ENCODE measurements at places on chromosomes 4 and X.
A peak's percentile ranks its signal among the peaks of the same experiment; 100 is the strongest.

- no peak for DNase-seq
Observed at GRCh38 chr4:33349376-33349775, 2629.2 kb downstream of the PCDH7 start.

DNA sequence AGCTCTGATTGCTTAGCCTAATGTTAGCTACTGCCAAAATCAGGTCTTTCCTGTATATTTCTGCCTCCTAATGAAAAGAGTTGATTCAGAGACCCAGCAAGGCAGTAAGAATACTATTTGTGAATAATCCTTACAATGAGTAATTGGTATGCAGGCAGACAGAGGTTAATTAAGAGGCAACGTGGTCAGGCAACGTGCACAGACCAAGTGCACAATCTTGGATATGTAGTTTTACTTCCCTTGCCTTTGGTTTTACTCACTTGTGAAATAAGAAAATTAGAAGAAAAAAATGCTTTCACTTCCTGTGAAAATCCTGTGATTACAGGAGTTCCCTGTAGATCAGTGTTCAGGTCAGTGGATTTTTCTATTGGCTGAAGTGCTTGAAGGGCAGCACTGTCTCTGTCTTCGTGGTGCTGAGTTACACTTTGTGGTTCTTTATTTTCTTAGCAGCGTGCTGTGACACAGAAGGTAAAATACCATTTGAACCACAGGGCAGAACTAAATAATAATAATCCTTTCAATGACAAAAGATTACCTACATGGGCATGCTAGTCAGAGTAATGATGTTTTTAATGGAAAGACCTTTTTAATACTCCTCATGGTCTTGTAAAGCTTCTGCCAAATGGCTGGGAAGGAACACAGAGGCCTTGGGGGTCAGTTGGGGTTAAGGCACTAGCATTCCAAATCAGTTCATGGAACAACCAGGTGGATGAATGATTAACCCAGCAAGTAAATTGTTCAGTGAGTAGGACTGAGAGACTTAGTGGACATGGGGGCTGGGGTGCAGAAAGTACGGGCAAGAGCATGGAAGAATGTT, 430.9 kb downstream of the MAPK10 start:
- no peak for DNase-seq

- no peak for DNase-seq
Observed at GRCh38 chr4:147247579-147247978, 233.3 kb upstream of the EDNRA start.

DNA sequence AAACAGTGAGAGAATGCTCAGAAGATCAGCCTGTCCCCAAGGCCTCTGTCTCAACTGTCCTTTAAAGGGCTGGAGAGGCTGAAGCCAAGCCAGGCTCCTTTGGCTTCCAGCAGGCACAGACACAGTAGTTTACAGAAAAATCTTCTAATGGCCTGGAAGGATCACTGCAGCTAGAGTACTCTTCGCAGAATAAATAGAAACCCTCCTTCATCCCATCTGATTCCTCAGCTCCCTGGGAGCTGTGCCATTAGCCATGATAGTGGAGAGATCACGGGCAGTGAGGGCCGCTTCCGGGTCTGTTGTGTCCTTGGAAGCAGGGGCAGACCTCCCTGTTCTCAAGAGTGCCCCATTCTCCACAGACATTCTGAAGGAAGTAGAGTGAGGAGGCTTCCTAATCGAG, 63.1 kb downstream of the CCNI start:
- DNase-seq = no peak

GRCh38 chrX:119189595-119189994, 46.5 kb upstream of the PGRMC1 start:
- no peak for DNase-seq

DNA sequence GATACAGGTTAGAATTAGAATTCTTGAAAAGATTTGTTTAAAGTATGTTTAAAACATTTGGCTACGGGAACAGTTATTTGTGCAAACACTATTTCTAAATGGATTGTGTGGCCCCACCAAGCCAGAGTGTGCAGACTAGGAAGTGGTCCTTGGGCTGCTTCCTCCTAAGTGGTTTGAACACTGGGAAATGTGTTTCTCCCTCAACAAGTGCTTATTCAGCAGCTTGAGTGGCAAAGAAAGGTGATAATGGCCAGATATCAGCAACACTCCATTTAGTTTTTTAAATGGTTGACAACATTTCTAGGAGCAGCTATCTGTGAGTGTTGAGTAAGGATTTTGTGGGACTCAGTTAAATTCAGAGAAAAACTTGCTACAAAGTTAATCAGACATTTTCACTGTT, 141.4 kb upstream of the LNX1 start:
- DNase-seq = peak; percentile 72

- no peak for DNase-seq
Observed at GRCh38 chr4:141254326-141254725, 33.6 kb downstream of the ZNF330 start.

- DNase-seq = no peak
Observed at GRCh38 chr4:2793586-2794485, 951 bp downstream of the SH3BP2 start.

- no peak for DNase-seq
Observed at GRCh38 chr4:25779021-25779420, 83.8 kb downstream of the SEL1L3 start.

- no peak for DNase-seq
Observed at GRCh38 chrX:45479835-45480422, 279.3 kb upstream of the DIPK2B start.

DNA sequence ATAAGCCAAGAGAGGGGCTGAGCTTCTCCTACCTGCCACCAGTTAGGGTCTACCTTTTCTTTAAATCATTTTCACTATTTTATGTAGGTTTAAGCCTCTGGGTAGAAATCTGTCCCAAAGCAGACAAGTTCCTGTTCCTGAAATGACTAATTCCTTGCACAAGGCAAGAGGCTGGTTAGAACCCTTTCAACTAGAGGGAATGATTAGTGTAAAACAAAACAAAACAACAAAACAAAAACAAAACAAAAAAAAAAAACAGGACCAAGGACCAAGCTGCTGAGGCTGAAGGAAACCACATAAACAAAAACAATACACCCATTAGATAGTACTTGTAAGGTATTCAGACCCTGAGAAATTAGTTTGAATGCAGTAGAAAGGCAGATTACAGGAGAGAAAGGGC, 62.7 kb downstream of the MAML3 start:
- no peak for DNase-seq

- DNase-seq = peak; percentile 69
Observed at GRCh38 chr4:17511950-17512795, at the start of gene QDPR. Gene QDPR, minus strand, starts transcription at chr4:17512090. Its CDS starts 36 bp downstream, at chr4:17512054.

DNA sequence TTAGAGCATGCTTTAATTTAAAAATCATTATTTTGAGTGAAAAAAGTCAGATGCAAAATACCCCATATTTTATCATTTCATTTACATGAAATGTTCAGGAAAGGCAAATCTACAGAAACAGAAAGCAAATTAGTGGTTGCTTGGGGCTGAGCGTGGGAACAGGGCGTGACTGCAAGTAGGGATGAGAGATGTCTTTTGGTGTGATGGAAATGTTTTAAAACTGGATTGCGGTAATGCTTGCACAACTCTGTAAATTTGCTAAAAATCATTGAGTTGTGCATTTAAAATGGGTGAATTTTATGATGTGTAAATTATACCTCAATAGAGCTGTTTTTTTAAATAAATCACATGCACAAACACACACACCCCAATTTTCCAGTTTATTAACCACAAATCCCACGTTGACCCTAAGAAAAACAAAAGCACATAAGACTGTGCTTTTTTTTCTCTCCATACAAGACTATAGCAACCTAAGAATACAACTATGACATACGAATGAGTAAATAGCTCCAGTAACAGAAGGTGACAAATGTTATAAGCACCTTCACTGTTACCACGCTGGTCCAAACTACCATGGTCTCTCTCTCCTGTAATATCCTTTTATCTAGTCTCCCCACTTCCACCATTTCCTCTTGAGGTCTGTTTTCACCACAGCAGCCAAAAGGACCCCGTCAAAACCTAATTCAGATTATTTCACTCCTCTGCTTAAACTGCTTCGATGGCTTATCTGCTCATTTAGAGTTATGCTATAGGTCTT, 37.2 kb downstream of the FRMD7 start:
- DNase-seq = peak; percentile 15

GRCh38 chr4:168633064-168633463, 136.2 kb downstream of the PALLD start:
- DNase-seq = no peak

DNA sequence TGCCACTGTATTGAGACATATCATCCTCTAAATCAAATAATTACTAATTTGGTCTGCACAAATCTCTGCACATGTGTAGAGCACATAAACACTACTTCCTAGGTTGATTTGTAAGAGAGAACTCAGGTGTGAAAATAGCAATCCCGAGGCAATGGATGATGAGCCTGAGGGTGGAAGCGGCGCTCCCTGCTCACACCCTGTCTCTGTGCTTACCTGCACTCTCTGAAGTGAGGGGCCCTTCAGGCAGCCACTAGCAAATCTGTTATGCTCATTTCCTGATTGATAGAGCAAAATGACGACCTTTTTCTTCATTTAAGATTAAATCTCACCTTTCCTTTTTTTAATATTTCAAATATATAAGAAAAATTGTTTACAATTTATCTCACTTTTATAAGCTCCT, 1995.7 kb upstream of the AGA start:
- DNase-seq = no peak

DNA sequence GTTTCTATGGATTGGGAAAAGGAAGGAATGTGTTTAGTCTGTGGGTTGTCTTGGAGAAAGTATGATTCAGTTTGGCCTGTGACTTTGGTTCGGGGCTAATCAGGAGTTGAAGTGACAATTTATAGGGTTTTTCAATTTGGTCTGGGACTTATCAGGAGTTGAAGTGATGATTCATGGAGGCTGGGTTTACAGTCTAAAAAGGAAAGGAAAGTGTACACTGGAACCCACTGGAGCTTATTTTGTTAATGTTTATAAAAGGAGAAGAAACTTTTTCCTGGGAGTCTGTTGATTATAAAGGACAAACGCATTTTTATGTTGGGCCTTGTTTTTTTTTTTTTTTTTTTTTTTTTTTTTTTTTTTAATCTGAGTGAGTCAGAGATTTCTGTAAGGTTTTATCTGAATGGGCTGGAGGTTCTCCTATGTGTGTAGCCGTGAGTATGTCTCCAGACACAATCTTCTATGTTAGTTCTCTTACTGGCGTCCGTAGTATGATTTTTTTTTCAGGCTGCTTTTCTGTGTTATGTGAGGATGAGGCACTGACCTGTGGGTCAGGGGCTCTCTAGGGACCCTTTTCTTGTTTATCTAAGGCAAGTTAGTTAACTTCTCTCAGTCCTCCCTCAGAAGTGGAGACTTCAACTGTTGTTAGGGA, 33.0 kb upstream of the RAB9B start:
- DNase-seq = no peak

DNA sequence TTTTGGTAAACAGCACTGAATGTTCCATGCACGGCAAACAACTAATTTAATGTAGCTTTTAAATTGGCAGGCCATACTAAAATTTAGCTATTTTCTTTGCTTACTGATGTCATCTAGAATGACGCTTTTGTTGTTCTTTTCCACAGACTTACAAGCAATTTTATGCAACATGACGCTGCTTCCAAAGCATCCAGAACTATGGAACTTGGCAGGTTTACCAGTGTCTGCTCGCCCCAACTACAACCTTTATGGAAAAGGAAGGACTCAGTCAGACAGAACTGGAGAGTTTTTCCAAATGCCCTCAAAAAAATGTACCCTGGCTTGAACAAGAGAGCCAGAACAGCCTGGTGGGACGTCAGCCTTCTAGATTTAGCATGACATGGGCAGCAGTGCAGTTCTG, 58.7 kb downstream of the ANOS1 start:
- DNase-seq = no peak

Measured in Kasumi-1 (cell line).